ENCODE measurements at places on chromosomes 13 and 19. TPM values are rescaled to one million over a fixed set of nuclear protein-coding genes. Genes with fewer than 3 reads are reported as not detected.

The TEKTIP1 gene
- total RNA-seq = 4.4 TPM

The PRODH2 gene
- not detected for total RNA-seq

The CELF5 gene
- total RNA-seq = 0.59 TPM

The S1PR5 gene
- 16.3 TPM for total RNA-seq

The CPAMD8 gene
- 0.81 TPM for total RNA-seq

The MAST1 gene
- total RNA-seq = 0.31 TPM

Data from natural killer cell treated with Interleukin-12 subunit alpha and Interleukin-12 subunit beta and Interleukin-15 and Interleukin-18, amount 100 ng/mL, for 72 hours (primary cell).